ENCODE measurements at places on chromosomes 2 and 18. TPM values are rescaled to one million over a fixed set of nuclear protein-coding genes. Genes with fewer than 3 reads are reported as not detected.

DNA sequence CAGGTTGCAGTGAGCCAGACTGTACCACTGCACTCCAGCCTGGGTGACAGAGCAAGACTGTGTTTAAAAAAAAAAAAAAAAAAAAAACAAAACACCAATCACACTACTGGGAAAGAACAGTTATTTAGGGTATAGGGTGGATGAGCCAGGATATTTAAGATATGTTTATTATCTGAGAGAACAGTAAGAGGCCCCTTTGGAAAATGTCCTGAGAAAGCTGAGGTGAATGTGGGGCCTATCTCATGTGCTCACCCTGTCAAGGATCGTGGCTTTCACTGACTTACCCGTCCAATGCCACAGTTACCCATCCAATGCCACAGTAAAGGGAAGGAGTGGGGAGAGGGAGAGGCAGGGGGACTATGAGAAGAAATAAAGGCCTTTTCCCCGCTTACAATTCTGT lies 19.9 kb upstream of the ENOSF1 start:
- no peak for DNase-seq

- DNase-seq = no peak
Measured at GRCh38 chr2:189657867-189658266, 3.4 kb upstream of the ASNSD1 start.

- no peak for DNase-seq
Measured at GRCh38 chr2:45683292-45683691, 31.8 kb downstream of the PRKCE start.

- no peak for DNase-seq
Measured at GRCh38 chr2:48433682-48434081, 96.3 kb upstream of the STON1 start.

GRCh38 chr2:48107326-48107925 lies 201.1 kb upstream of the FBXO11 start:
- no peak for DNase-seq

GRCh38 chr18:63097178-63097577 lies 222.4 kb downstream of the BCL2 start:
- DNase-seq = no peak

TMEM18 gene
- 17.9 TPM for polyA plus RNA-seq

QPCT gene
- polyA plus RNA-seq = 18.1 TPM

TDRD15 gene
- not detected for polyA plus RNA-seq

EFR3B gene
- polyA plus RNA-seq = 0.11 TPM

CRYGD gene
- not detected for polyA plus RNA-seq

G6PC2 gene
- polyA plus RNA-seq = not detected

ACTG2 gene
- 81.3 TPM for polyA plus RNA-seq

Data from BJ (cell line).